T-cell (primary cell): ENCODE measurements at places on chromosomes 16 and 17.

DNA sequence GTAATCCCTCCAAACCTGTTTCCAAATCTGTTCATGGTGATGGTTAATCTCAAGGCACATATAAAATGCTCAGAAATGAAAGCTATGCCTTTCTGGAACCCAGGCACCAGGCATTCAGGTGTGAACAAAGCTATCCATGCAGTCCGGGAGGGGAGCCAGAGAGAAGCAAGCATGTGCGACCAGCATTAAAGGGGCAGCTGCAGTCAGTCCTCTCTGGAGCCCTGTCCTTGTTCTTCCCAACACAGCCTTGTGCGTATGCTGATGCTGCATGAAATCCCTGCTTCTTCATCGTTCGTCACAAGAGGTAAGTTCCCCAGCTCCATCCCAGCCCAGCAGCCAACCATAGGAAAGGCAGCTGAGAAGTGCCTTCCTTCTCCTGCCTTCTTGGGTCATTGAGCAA lies 148.7 kb downstream of the GRIN2A start:
- DNase-seq: no peak

GRCh38 chr17:34865716-34866115 lies 95.5 kb downstream of the CCT6B start:
- DNase-seq: no peak

GRCh38 chr17:65457183-65457582 lies 104.3 kb downstream of the AXIN2 start:
- DNase-seq: no peak

GRCh38 chr16:57479205-57479975 lies 6.9 kb downstream of the DOK4 start:
- DNase-seq: no peak

DNA sequence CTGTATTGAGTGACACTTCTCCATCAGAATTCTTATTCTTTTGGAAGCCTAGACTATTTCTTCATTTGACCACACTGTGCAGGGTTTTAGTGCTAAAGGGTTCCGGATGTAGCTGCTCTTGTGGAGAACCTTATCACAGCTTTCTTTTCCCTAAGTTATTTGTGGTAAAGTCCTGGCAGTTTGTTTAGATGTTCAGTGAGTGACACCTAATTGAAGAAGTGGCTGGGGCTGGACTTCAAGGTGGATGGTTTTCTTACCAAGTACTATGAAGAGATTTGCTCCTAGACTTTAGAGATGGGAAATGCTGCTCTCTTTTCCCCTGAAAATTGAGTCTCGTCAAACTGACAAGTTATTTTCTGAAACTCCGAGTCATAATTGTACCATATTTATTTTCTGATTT lies 144.0 kb upstream of the TBX2 start:
- no peak for DNase-seq

DNA sequence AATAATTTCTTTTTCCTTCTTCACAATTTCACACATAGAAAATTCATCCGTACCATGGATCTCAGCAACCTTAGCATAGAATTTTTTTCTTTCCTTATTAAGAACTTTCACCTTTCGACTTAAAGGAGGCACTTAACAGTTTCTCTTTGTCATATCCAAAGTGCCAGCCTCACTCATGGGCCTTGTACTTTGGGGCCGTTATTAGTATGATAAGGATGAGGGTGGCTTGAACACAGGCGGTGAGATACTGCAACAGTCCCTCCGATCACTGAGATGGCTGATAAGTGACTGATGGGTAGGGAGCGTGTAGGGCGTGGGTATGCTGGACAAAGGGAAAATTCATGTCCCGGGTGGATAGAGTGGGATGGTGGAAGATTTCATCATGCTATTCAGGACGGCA lies 85.3 kb downstream of the OR1D5 start:
- DNase-seq: no peak

- DNase-seq: peak; percentile 2
Observed at GRCh38 chr16:73047536-73048291, at the start of gene ZFHX3. Gene ZFHX3, minus strand, starts transcription at chr16:73048128. Its CDS starts 87,983 bp downstream, at chr16:72960145.

GRCh38 chr16:65333283-65333682 lies 211.4 kb upstream of the CDH11 start:
- DNase-seq: no peak

GRCh38 chr17:62653826-62654761 lies 26.6 kb downstream of the MRC2 start:
- DNase-seq: no peak

GRCh38 chr17:17598003-17598402 lies 6.5 kb upstream of the PEMT start:
- DNase-seq: no peak

DNA sequence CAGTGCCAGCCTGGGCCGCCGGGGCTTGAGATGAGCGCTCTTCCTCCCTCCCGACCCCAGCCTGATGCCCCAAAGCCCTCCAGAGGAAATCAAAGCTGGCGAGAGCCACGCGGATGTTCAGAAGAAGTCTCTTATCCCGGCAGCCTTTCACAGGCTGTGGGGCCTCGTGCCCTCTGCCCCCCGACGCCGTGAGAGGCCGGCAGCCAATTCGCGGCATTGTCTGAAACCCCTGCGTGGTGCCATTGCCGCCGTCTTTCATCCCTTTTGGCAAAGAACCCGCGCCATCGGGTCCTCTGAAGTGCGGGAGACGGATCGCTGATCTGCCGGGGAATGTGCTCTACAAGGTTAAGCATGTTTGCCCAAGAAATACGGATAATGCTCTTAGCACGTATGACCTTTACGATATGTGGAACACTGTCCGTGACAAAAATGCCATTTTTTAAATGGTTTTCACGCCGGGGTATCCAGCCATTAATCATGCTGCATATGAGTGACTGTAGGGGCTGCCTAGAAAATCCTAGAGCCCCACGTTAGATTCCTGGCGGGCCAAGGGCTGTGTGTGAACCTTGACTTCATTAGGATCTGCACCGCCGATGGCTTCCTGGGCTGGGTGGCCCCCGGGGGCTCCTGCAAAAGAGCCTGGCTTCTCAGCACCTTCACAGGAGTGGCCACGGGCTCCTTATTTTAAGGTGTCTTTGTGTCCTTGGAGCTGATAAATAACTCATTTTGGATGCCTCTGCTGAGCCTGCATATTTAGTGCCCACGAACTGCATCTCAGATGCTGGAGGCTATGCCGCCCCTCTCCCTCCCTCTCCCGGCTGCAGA lies 165.1 kb upstream of the TNRC6C start:
- no peak for DNase-seq

- no peak for DNase-seq
Observed at GRCh38 chr16:76956394-76956793, 234.6 kb upstream of the MON1B start.

DNA sequence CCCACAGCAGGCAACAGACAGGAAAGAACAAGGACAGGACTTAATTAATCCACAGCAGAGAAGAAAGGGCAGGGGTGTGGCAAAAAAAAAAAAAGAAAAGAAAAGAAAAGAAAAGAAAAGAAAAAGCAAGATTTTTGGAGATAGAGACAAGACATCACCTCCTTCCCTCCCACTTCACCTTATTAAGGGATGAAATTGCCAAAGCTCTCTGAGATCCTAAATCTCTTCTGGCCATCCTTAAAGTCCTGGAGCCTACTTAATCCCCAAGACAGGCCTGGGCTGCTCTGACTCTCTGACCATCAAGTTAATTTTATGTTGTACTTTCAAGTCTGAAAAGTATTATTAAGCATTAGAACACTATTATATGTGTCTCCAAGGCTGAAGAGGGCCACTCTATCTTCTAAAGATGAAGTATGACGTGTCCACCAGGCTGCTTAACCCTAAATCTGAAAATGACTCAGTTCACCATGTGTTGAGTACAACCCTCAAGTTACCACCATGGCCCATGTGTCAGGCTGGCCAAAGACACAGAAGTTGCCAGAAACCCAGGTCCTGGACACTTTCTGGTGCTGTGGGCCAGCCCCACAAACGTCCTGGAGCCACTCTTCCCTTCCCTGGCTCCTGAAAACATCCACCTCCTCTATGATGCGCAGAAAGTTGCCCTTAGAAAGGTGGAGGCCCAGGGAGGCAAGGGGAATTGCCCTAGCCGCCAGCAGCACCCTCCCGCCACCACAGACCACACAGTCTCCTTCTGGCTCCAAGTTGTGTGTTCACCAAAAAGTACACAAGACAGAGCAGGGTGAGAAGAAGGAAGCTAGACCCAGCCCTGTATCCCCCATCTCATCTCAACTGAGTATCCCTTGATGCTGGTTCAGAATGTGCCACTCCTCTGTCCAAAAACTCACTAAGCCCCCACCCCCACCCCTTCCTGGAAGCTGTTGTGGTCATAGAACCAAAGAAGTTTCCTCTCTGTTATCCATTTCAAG lies 2.7 kb downstream of the SOCS1 start:
- DNase-seq: peak; percentile 51

DNA sequence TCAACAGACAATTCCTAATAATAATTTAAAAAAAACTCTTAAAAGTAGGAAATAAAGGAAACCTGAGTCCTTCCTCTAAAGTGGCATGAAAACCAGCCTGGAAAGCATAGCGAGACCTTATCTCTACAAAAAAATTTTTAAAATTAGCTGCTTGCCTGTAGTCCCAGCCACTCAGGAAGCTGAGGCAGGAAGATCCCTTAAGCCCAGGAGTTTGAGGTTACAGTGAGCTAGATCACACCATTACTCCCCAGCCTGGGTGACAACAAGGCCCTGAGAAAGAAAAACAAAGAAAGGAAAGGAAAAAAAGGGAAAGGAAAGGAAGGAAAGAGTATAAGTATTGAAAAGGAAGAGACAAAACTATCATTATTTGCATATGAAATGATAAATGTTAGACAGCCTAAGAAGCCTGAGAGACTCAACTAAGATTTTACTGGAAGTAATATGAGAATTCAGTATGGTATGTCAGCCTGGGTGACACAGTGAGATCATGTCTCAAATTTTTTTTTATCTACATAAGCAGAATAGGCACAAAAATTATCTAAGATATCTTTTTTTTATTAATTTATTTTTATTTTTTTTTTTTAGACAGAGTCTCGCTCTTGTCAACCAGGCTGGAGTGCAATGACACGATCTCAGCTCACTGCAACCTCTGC lies 113.0 kb downstream of the GOSR1 start:
- no peak for DNase-seq

- no peak for DNase-seq
Observed at GRCh38 chr17:49597928-49598655, 22.4 kb downstream of the NXPH3 start.

DNA sequence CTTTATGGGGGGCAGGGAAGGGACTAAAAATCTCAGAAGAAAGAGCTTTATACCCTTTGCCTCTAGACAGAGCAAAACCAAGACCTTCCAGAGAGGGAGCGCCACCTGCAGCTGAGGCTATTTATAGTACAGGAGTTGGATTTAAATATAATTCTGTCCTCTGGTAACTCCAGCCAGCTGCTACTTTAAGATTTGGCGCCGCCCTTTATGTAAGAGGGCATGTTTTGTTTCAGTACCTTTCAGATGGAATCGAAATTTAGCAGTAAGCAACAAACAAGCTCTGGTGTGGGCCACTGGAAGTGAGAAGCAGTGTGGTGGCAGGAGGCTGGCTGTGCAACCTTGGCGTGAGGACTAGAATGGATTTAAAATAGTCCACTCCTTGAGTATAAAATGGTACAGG lies 5.2 kb upstream of the GUCY2D start:
- DNase-seq: no peak

GRCh38 chr17:51463353-51463752 lies 203.0 kb downstream of the UTP18 start:
- DNase-seq: no peak

- DNase-seq: no peak
Observed at GRCh38 chr16:89040391-89040790, 53.3 kb upstream of the ACSF3 start.

DNA sequence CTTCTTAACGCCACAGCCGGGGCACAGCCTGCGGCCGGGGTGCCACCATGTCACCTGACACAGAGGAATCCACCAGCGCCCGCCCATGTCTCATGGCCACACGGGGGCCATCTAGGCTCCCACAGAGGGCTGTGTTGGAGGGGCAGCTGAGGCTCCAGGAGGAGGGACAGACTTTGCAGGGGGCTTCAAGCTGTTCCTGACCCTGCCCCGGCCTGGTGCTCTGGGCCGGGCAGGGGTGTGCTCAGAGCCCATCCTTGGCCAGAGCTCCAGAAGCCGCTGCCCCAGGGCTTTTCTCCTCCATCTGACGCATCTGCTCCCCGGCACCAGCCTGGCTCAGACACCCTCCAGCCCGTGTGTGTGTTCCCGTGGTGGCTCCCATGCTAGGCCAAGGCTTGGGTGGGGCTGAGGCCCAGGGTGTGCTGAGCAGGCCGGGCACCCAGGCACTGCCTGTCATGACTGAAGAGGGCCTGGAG lies 7.8 kb upstream of the SLC38A10 start:
- no peak for DNase-seq

GRCh38 chr16:68778551-68779231 lies 41.6 kb downstream of the CDH1 start:
- DNase-seq: no peak

- DNase-seq: no peak
Observed at GRCh38 chr17:2172077-2172851, 117.4 kb downstream of the HIC1 start.

DNA sequence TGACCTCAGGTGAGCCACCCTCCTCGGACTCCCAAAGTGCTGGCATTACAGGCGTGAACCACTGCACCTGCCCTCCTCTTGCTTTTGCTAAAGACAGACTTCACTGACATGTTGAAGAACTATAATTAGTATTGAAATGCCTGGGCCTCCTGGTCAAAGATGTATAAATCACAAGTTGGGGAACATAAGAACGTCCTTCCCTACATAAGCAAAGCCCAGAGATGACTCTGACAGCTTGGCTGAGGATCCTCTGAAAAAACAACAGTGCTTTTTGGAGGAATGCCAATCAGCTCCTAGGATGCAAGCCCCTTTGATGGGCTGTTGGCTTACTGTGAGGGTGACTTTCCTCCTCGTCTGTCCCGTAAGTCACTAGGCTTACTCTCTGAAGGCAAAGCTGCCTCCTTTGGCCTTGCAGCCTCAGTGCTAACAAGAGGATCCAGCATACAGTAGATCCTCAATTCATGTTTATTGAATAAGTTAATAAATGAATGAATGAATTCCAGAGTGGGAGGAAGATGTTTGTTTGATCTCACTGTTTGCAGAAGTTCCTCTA lies 6.3 kb downstream of the APOH start:
- no peak for DNase-seq

- no peak for DNase-seq
Observed at GRCh38 chr17:5391678-5392077, 27.8 kb downstream of the NUP88 start.

DNA sequence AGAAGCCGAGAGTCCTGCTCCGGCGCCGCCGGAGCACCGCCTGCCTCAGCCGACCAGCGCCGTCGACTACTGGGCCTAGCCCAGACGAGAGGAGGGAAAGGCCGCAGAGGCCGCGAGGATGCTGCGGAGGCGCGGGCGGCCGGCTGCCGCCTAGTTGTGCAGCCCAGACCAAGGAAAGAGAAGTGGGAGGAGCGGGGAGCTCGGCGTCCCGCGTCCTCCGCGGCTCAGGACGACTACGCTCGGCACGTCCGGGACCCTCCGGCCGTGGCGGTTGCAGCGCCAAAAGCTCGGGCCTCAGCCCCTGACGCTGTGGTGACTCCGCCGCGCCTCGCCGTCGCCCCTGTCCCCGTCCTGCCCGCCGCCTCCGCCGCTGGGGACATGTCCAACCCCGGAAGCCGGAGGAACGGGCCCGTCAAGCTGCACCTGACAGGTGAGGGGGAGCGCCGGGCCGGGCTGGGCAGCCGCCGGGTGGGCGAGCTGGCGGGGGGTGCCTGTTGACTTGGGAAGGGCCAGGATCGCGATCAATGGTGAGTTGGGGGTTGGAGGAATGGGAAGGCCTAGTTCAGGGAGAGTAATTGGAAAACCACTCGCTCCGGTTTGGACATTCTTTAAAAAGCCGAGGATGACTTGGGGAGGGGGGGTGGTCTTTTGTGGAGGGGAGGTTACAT lies 37.7 kb downstream of the RNF135 start:
- DNase-seq: peak; percentile 29
